ENCODE measurements at places on chromosomes 11 and 22. TPM values are rescaled to one million over a fixed set of nuclear protein-coding genes. Genes with fewer than 3 reads are reported as not detected.

RFPL1 gene
- total RNA-seq = not detected

- H3K27me3 ChIP-seq = no peaks in the 10 kb centered on the region
- no peaks in the 10 kb centered on the region for H3K36me3 ChIP-seq
- no peak overlapping the region for H3K27ac ChIP-seq
- no peaks in the 10 kb centered on the region for H3K4me1 ChIP-seq
- H3K4me3 ChIP-seq = no peak overlapping the region
Measured at GRCh38 chr11:11312738-11313137, 40.3 kb downstream of the CSNK2A3 start.

TKFC gene
- total RNA-seq = 22.5 TPM

DNA sequence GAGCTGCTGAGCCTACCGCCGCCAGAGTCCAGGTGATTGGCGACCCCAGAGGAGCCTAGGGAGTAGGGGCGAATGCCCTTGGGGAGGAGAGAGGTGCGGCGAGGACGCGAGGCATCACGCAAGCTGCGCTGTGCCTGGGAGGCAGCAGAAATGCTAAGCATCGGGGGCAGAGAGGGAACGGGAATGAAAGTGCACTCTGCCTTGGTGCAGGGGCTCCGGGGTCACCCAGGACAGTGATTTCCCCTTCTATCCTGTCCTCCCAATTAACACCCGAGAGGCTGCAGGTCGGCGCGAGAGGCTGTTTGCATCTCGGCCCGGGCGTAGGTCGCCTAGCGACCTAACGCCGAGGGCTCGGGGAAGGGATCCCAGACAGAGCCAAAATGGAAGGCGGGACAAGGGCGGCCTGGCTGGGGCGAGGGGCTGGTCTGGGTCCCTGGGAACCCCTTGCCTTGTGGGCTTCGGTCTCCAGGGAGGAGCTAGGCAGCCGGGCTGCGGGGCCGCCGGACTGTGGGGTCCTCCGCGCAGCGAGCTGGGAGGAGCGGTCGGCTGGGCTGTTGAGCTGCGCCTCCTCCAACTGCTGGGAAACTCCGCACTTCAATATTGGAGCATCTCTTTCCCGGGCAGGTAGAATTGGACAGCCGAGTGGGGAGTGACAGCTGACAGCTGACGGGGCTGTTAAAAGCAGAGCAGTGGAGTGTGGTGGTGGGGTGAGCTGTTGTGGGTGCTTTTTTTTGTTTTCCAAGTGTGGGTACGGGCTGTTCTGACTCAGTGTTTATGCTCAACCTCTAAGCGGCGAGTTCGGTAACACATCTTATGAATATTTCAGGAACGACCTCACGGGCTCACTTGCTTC is 657 bp downstream of the ELMOD1 start:
- H3K4me1 ChIP-seq = peaks cover 7% of the 10 kb centered on the region
- H3K36me3 ChIP-seq = no peaks in the 10 kb centered on the region
- no peak overlapping the region for H3K27ac ChIP-seq

All from thoracic aorta (tissue), 2 donors.